ENCODE measurements at places on chromosomes 7 and 10.

DNA sequence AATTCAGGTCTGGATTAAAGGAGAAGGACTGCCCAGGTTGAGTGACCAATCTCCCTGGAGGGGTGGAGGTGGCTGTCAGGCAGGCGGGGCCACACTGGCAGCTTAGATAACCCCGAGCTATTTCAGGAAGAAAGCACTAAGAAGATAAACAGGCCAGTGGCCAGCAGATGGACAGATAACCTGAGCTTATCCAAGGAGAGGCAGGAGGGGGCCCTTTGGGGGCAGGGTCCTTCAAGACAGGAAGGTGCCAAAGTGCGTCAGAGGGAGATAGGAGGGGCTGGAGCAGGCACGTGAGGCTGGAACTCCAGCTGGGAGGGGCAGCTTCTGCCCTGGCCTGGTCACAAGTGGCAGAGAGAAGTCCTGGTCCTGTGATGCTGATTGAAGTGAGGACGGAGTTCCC, 29.8 kb upstream of the PODXL start:
- DNase-seq, result no peak

DNA sequence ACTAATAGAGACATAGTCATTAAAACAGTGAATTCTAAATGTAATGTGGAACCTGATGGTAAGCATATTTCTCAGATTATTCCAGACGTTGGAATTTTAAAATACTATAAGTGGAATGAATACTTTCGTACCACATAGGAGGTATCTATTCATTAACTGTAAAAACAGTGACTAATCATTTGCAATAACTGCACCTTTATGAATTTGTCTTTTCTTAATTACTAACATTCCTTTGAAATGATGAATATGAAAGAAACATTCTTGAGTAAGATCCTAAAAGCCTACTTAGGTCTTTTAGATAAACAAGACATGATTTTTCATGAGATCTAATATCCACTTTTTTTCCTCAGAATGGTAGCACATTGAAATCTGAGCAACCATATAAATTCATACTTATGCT, 549.0 kb upstream of the LRRN3 start:
- DNase-seq, result no peak

DNA sequence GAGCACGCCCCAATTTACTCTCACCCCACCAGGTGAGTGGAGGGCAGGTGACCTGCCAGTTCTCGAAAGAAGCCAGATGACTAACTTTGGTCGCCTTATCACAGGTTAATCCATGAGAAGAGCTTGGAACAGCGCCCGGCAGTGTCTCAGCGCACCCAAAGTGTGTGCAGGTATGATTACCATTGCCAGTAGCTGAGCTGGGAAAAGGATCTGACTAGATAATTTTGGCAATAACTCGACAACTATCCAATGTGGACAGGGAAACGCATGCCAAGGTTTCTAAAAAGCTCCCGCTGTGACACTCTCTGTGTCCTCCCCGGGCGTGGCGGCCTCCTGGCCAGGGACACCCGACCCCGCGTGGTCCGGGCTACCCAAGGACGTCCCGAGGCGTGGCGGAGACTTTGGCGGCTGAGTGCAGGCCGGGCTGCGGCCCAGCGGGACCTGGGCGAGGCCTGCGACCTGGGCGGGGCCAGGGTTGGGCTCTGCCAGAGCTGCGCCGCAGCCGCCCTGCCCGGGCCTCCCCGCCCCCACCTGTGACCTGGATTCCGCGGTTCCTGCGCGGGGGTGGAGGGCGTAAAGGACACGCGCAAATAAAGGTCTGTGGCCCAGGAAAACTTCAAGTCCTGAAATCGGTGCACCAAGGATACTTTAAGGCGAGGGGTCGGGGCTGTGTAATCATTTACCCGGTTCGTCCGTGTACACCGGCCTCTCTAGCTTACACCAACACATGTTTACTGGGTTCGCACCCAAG, 13.7 kb upstream of the WAPL start:
- peak; percentile 10 for DNase-seq

DNA sequence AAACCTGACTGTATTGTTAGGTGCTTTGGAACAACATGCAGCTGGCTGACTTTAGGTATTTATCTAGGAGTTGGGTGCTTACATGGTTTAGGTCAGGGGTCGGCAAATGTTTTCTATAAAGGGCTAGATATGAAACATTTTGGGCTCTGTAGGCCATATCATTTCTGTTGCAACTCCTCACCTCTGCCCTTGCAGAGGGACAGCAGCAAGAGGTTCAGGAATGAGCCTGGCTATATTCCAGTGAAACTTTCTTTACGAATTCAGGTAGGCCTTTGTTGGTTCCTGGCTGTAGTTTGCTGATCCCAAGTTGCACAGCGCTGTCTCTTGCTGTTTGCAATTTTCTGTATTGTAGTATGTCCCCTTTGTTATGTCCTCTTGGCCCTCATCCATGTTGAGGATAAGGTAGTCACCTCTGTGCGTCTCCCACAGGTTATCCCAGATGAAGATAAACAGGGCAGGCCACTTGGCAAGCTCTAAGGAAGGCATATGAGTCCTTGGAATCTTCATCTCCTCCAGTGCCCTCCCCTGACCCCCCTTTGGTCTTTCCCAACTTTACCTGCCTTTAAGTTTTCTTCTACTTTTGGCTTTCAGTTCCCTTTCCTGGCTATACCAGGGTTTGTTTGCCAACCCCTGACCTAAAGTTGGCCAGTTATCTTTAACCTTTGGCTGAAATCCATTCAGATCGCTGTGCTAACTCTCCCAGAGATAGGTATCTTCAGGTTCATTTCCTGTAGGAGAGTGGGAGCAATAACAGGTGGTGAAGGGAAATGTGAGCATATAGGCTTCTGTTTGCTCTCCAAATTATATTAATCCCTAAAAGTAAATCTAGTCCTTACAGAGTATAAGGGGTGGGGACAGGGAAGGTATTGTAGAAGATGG, 36.1 kb downstream of the SGPL1 start:
- DNase-seq, result no peak

DNA sequence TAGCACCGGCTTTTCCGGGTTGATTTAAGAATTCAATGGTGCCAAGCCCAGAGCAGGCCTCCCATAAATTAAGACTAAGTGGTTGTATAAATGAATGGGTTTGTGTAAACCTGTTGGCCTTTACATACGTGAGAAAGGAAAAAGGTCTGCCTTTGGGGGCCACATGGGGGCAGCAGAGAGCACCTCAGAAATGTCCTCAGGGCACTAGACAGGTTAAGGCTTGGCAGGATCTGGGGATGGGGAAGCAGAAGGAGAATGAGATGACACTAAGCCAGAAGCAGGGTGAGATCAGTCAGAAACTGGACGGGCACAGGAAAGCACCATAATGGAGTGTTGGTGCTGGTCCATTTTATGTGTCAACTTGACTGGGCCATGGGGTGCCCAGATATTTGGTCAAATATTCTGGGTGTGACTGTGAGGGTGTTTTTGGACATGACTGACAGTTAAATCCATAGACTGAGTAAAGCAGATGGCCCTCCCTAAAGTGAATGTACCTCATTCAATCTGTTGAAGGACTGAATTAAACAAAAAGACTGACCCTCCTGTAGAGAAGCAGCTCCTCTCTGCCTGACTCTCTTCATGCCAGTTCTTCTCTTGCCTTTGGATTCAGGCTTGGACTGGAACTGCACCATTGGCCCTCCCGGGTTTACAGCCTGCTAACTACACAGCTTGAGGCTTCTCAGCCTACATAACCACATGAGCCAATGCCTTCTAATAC, 58.9 kb downstream of the FRMPD2 start:
- DNase-seq, result no peak

DNA sequence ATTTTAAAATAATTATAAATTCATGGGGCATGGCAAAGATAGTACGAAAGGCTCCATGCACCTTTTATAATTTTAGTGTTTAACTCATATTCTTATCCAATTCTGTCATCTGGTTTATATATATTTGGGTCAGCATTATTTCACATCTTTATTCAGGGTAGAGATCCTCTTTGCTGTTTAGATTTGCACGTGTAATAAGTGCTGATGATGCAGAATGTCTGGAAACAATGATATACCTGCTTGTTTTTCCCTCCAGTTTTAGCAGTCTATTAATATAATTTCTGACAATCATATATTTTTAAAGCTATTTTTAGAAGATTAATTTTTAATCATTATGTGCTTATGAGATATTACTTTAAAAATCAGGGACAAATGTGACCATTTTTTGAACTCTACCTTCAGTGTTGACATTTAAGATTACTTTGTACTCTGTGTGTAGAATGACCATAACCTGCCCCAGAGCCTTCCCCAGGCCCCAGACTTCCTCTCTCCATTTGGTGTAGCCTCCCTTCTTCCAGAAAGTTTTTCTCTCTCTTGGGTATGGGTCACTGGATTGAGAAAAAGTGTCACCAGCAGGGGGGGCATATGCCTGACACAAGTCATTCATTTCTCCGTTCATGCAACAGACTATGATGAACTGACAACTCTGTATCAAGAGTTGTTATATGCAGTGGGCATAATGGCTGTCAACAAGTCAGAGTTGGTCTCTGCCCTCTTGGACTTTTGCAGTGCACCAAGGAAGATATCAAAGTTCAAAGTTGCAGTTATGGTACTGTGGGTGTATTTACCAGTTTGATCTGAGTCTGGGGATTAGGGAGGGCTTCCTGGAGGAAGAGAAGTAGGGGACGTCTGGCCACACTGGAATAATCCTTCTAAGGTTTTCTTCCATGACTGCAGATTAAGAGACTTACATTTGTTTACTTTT, 192.6 kb upstream of the CCDC6 start:
- DNase-seq, result no peak

GRCh38 chr7:80922253-80923049, 3.6 kb upstream of the SEMA3C start:
- DNase-seq, result no peak

DNA sequence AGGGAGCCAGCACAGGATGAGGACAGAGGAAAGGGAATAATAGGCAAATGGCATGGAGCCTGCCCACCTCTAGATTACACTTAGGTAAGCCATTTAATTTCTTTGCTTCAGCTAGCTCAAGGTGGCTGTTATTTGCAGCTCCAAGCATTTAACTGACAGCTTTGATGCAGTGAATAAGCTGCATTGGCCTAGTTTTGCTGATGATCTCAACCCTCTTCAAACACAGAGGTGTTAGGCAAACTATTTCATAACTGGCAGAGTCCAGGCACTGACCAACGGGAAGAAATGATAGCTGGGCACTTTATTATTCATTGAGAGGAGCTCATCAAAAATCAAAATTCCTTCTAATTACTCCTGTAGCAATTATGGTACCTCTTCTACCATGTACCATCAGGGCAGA, 317.4 kb downstream of the BMPER start:
- DNase-seq, result no peak

DNA sequence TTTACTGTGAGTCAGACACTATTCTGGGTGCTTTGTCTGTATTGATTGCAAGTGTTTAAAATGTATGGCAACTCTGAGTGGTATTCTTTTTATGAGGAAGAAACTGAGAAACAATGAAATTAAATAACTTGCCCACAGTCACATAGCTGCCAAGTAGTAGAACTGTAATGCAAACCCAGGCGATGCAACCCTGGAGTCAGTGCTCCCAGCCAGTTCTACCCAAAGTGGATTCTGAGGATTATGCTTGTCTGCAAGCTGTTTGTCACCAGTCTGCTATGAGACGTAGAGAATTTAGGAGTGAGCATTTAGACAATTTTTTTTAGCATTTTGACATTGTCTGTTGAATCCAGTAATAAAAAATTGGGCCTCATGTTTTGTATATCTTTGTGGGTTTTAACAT, 306.0 kb upstream of the LRGUK start:
- DNase-seq, result no peak

DNA sequence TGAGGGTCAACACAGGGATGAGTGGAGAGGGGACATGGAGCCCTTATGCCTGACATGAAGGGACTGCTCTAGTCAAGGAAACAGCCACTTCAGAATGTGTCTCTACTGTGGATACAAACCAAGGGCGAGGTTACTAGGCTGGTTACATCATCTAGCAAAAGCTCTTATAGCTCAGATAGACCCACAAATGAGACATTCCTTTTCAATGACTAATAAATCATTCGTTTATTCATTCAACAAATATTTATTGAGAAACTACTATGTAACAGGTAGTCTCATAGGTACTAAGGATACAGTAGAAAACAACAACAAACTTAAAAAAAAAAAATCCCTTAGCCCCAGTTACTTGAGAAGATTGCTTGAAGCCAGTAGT, 219.5 kb downstream of the KIAA1217 start:
- DNase-seq, result no peak

- no peak for DNase-seq
These were observed 22.7 kb upstream of the EEPD1 start for GRCh38 chr7:36130236-36130945.

- no peak for DNase-seq
These were observed 482.7 kb downstream of the CCSER2 start for GRCh38 chr10:84811113-84811512.

GRCh38 chr7:39161903-39162302, 184.2 kb downstream of the POU6F2 start:
- no peak for DNase-seq

DNA sequence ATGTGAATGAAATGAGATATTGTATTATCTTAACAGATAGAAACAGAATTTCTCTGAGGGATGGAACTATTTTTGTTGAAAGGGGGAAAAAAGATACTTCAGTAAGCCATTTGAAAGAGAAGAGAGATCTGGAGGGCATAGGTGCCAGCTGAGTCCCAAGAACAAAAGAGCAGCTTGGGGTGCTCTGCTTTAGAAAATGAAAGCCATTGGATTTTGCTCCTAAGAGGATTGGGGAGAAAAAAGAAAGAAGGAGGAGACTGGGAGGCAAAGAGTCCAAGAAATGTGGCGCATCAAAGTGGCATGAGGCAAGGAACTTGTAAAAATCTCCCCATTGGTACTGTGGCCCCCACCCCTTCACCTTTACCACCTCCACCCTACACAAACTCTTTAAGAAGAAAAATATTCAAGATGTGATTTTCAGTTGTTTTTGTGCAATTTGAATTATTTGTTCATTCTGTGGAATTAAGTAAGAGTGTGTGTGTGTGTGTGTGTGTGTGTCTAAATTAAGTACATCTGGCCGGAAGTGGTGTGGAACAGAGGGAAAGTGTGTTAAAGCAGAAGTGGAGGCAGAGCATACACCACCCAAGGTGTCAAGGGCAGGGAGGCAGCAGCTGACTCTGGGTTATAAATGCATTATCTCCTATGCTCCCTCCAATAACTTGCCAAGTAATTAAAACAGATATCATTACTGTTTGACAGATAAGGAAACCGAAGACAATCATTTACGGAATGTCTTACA, 9.9 kb upstream of the GNAI1 start:
- DNase-seq, result no peak

GRCh38 chr10:113565364-113565763, 12.5 kb downstream of the HABP2 start:
- DNase-seq, result no peak

- no peak for DNase-seq
These were observed 138.5 kb upstream of the RET start for GRCh38 chr10:42938351-42938750.

- no peak for DNase-seq
These were observed 27.2 kb upstream of the WNT16 start for GRCh38 chr7:121301446-121302213.

Data from T-helper 22 cell (primary cell).